Common myeloid progenitor, CD34-positive (primary cell): ENCODE measurements at places on chromosomes 5 and 9.
A peak's percentile ranks its signal among the peaks of the same experiment; 100 is the strongest.

DNA sequence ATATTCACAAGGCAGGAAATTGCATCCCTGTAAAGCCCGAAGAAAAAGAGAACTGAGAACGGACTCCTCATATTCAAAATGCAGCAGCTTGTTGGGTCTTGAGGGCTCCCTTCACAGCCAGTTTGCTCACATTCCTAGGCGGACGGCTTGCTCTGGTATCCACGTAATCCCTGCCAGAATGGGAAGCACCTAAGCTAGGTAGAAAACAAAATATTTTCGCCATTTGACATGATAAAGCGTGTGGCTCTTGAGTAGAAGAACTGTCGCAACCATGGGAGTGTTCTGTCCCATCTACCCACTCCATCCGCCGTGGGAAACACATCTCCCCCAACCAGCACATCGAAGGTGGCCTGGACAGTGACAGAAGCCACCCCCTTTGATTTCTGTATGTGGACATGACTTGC is 183.1 kb downstream of the GAS1 start:
- no peak for DNase-seq

DNA sequence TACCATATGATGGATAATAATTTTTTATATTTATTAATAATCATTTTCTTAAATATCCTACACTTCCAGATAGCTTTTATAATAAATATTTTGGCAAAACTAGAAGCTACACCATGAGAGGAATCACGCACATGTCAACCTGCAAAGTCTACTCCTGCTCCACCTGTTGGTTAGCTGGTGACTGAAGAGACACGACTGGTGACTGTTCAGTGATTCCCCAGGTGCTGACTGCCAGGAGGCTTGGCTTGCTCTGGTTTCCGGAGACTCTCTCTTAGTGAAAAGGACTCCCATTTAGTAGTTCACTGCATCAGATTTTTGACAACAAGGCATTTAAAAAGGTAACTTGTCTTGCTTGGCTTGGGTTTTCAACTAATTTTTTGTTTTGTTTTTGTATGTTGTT is 20.9 kb downstream of the GZMA start:
- DNase-seq = no peak

GRCh38 chr9:127311239-127311741 is 46.7 kb downstream of the GARNL3 start:
- DNase-seq = peak; percentile 50

- DNase-seq = no peak
These were observed 26.8 kb downstream of the WHRN start for GRCh38 chr9:114478459-114478858.

GRCh38 chr9:86176468-86176867 is 77.1 kb upstream of the GOLM1 start:
- DNase-seq = peak; percentile 17

DNA sequence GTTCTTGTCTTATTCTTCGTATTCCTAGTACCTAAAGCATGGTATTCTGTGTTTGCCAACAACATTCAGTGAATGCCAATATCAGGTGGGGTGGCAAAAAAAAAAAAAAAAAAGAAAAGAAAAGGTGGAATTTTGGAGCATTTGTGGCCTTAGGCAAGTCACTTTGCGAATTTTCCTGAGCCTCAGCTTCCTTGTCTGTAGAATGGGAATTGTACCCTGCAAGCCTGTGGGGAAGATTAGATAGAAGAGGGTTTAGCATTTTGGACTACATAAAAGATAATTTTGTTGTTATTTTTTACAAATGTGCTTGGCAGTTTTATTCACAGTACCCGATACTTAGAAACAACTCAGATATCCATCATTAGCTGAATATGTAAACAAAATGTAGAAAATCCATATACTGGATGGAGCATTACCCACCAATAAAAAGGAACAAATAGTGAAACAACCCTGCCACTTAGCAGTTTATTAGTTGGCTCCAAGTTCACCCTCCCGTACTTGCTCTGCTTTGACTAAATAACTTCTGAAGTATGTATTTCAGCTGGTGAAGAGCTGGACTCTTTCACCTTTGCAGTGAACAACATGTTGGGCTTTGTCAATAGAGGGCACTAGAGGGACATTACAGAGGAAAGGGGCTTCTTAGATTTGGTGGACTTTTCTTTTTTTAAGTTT is 13.6 kb downstream of the UBE2D2 start:
- DNase-seq = peak; percentile 75

- DNase-seq = no peak
These were observed 36.5 kb upstream of the ANKRD33B start for GRCh38 chr5:10527281-10527950.

DNA sequence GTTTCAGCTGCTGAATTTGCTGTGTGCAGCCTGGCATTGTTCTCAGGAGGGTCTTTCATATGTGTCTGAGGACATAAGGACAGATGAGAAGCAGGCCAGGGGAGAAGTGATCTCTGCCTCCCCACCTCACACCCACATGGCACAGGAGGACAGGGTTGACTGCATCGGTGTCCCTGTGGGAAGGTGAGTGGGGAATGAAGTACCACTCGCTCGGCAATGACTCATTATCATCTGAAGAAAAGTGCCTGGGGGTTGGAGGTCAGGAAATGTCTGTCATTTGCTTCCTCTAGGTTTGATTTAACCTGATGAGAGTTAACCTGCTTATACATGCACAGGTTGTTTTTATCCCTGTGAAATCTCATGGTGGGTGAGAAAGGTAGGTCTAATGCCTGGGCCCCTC is 195.0 kb downstream of the GADD45G start:
- no peak for DNase-seq

DNA sequence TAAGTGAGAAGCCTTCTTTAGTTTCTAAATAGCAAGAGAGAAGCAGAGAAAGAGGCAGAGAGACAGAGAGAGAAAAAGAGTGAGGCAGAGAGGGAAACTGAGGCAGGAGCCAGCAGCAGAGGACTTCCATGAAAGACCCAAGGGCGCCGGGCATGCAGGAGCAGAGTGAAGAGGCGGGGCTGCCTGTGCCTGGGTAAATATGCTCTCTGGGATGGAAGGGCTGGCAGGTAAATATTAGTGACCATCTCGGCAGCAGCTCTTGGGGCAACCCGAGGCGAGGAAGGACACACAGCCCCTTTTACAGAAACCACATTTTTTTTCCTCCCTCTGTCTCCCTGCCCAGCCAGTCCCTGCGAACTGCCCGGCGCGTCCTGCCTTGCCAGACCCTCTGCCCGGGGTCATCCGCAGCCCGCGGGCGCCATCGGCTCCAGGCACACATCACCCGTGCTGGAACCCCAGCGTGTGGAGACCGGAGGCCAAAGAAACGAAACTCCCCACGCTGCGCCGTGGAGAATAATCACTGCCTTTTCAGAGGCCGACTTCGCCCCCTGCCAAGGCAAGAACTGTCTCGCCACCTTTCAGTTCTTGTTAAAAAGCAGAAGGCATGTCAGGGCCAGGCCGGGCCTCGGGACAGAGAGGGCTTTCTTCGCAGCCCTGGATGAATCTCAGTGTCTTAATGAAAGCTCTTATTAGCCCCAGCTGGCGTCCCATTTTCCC is 61.3 kb downstream of the BOD1 start:
- no peak for DNase-seq

GRCh38 chr5:154412925-154413324 is 32.9 kb upstream of the SAP30L start:
- no peak for DNase-seq

- no peak for DNase-seq
These were observed 195.5 kb downstream of the MEF2C start for GRCh38 chr5:88687373-88687911.

DNA sequence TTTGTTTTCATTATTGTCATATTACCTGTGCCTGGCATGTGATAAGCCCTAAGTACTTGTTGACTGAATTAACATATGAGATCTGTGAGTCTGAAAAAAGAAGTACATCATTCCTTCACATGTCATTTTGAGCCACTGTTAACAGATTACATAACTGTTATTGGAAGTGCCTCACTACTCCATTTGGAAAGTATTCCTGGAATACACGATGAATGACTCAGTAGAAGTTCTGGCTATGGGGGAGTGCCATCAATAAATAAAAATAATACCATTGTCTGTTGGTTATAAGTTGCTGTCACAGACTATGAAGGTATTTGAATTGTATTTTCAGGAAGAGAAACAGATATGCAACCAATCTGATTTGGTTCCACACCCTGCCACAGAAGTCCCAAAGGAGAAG is 12.9 kb downstream of the NIPSNAP3B start:
- no peak for DNase-seq

DNA sequence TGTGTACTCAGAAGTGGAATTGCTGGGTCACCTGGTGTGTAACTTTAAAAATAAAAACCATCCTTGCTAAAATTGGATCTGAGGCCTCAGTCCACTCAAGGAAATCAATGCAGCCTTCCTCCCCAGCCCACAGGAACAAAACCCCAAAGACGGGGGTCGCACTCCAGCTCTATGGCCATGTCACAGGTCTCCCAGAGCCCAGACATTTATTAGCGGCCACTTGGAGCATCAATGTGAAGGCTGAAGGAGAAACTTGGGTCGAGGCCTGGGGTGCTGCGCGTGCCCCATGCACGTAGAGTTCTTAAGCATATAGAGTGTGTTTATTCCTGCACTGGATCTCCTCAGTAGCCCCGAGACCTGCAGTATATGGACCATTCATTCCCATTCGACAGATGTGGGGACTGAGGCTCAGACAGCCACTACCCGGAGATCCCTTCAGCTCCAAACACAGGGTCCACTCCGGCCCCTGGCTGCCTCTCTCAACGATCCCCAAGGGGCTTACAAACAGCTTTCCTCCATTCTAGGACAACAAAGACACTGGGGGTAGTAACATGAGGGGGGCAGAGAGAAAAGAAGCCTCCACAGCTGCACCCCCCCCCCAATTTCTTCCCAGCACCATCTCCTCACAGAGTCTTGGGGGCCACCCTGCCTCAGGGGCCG is 14.3 kb upstream of the OLFM1 start:
- no peak for DNase-seq

DNA sequence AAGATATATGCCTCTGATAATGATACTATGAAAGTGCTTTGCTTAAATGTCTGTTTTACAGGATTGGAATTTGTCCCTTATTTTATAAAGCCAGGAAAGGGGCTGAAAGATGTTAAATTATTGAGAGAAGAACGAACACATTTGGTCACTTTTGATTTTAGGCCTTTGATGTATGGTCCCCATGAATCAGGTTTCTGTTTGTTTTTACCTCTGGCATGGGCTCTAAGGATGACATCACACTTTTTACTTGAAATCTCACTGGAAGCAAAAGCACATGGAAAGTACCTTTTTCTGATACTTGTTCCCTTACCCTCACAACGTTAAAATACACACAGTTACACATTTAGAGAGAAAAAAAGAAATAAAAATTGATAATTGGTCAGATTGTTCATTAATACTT is 6.9 kb downstream of the OTULIN start:
- DNase-seq = peak; percentile 44

GRCh38 chr9:1875921-1876448 is 139.2 kb upstream of the SMARCA2 start:
- DNase-seq = no peak

DNA sequence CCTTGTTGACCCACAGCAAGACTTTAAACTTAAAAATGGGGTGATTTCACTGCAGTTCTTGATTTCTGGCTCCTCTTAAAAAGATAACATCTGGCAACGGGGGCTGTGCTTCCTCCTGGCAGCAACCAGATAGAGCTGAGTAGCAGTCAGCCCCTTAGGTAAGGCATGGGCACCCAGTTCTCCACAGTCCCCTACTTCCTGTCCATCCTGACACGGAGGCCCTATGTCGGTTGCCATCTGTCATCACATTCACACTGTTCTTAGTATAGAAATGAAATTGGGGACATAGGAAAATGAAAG is 11.7 kb downstream of the CD74 start:
- peak; percentile 76 for DNase-seq

DNA sequence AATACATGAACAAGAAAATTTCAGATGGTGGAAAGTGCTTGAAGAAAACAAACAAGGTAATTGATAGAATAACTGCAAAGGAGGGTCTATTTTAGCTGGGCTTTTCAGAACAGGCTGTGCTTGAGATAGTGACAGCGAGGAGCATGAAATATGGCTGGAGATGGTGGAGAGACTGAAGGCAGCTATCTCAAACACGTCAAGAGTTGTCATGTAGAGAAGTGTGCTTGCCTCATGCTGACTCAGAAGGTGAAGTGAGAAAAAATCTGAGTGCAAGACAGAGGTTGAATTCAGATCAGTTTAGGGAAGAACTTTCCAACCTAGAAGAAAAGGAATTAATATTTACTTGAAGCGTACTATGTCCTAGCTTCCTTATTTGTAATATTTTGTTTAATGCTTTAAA is 115.5 kb upstream of the RANBP3L start:
- no peak for DNase-seq

- no peak for DNase-seq
These were observed 2.6 kb downstream of the UBTD2 start for GRCh38 chr5:172280929-172281328.

DNA sequence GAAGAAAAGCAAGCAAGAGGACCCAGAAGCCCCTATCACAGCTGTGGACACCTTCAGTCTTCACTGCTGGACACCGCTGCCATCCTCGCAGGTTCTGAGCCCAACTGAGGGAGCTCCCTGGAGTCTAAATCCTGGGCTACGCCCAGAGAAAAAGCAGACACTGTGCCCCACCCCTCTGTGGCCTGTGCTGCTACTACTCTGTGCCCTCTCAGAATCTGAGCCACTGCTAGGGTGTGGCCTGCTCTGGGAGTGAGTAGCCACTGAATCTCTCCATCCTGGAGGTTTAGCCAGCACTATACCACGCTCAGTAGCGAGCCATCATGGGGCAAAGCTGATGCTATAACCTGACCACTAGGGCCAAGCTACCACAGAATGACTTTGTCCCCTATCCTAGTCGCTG is 338.2 kb downstream of the NPR3 start:
- no peak for DNase-seq

- DNase-seq = peak; percentile 6
These were observed 531.1 kb downstream of the CETN3 start for GRCh38 chr5:89878140-89879132.

DNA sequence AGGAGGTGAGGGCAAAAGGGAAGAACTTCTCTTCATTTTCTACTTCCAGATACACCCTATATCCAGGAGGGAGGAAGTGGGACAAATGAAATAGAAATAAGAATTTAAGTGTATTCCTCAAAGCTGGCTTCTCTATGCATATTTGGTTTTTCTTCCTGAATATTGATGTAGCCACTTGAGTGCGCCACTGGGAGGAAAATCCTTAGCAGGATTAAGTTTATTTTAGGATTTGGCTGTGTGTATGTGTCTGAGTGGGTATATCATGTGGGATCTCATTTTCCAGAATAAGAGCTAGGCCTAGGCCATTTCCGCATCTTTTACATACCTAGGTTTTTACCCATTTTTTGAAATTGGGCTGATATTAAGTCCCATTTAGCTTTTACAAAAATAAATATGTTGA is 42.5 kb downstream of the MAP1B start:
- no peak for DNase-seq

GRCh38 chr9:27359763-27360162 is 62.8 kb upstream of the EQTN start:
- no peak for DNase-seq

GRCh38 chr5:166881802-166882201 is 1409.6 kb upstream of the WWC1 start:
- DNase-seq = no peak

GRCh38 chr9:83754383-83754977 is 46.7 kb upstream of the UBQLN1 start:
- peak; percentile 23 for DNase-seq

- peak; percentile 20 for DNase-seq
These were observed 73.8 kb downstream of the MAPKAP1 start for GRCh38 chr9:125633116-125633745.
